Activated gamma-delta T cell treated with anti-CD3 and anti-CD28 coated beads, Interleukin-2, amount 50 U/mL, for 16 hours (primary cell): ENCODE measurements at places on chromosomes 4 and X.

GRCh38 chr4:20166544-20166943, 85.2 kb upstream of the SLIT2 start:
- no peak for DNase-seq

DNA sequence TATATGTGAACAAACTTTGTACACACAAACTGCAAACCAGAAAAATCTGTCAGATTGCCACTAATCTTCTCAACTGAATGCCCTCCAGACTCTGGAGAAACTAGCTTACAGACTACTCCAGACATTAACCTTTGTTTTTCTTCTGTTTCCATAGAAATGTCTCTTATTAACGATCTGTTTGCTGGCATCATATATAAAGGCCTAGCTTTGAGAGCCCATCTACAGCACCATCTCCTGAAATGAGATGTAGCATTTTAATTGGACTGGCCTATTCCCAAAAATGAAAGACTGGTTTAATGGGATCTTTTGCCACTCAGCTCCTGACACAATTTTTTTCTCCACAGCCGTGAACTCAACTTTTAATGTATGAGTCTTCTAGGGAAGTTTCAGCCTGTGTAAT, 266.0 kb upstream of the IL1RAPL1 start:
- DNase-seq, result no peak

- no peak for DNase-seq
Measured at GRCh38 chr4:109041463-109042360, 260.7 kb downstream of the COL25A1 start.

DNA sequence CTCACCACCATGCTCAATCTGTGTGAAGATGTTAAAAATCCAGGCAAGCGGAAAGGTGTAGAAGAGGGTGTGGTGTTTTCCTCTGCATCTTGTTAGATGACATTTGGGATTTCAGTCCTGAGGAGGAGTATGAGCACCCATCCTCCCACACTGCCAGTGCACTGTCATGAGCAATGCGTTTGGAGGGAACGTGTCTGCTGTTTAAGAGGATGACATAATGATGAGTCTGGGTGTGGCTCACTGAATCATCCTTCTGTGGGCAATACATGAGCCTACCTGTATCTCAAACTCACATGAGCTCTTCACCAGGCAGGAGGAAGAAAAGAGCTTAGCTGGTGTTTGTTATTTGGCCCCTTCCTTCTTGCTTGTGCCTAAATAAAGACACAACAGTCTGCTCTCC, 67.9 kb upstream of the ARX start:
- DNase-seq, result no peak

DNA sequence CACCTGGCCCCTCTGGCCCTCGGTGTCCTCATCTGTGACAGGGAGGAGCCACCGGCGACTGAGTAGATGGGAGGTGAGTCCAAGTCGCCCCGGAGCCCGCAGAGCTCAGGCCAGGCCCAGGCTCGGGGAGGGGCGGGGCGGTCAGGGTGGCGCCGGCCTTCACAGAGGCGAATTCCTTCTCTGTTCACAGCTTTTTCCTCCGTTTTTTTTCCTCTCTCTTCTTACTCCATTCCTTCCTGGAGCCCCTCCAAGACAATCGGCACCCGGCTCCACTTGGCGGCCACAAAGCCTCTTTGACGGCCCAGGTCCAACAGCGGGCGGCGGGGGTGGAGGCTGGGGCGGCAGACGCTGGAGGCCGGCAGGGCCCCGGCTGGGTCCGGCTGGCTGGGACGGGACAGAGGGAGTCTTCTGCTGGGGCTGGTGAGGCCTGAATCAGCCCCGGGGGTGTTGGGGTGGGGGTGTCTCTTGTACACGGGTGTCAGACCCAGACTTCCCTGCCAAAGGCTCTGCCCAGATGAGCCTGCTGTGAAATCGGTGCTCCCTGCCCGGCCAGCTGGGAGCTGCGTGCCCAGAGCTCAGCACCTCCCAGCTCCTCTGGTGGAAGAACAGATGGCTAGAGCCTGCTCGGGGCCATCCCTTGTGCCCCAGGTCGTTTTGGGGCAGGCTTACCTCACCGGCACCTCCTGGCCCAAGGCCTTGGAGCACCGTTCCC, 22.6 kb downstream of the FGFRL1 start:
- DNase-seq, result no peak
